Caudate nucleus (tissue), 63 donors: ENCODE measurements at places on chromosomes 12 and 14.

GRCh38 chr12:41467591-41468325 is 279.6 kb downstream of the PDZRN4 start:
- DNase-seq: no peak

DNA sequence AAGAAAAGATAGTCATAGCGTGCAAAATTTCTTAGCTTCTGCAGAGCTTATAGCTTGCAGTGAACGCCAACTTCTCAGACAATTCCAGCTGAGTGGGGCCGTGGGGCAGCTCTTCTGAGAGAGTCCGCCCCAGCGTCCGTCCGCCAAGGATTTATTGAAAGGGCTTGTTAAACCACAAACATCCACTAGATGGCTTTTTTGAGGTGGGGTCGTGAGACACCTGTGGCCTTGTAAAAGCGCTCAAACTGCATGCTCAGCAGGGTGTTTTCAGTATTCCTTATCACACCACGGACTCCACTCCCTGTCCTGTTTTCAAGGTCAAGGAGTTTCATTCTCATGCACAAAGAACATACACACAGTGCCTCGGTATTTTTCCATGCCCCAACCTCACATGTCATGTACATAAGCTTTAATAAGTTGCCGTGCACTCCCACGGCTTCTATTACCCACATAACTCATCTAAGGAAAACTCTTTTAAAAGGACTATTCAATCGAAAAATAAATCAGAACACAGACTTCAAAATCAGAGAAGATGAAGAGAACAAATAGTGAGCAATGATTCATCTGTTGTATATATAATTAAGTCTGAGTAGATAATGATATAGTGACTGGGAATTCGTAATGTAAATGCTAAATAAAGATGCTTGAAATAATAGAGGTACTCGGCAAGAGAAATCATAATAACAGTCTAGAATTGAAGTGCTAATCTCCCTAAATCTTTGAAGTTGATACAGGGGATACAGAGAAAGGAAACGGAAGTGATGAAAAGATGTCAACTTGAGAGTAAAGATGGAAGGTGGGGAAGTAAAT is 46.7 kb downstream of the WBP11 start:
- DNase-seq: no peak

DNA sequence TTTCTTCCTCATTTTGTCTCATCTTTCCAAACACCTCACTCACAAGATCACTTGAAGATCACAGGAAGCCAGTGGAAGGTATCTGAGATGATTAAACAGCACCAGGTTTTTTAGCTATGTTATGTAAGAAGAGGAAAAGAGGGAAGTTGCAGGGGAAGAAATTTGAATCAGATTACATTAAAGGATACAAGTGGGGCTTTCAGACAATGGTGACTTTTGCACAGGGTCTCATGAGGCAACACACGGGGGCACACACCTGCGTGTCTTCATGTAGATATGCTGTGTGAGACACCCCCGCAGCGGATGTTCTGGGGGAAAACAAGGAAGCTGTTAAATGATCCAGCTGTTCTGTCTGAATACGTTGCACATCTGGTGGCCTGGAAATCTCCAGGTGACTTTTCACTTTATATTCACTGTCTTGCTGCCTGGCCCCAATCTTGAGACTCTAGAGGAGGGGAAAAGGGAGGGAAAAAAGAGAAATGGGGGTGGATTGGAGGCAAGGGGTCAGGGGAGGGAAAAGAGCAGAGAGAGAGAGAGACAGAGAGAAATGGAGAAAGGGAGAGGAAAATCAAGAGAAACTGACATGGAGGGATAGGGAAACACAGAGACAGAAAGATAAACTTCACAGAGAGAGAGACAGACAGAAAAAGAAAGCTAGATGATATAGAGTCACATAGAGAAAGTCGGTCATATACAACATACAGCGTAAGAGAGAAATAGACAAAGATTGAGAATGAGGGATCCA is 36.3 kb upstream of the PPP1CC start:
- DNase-seq: no peak

DNA sequence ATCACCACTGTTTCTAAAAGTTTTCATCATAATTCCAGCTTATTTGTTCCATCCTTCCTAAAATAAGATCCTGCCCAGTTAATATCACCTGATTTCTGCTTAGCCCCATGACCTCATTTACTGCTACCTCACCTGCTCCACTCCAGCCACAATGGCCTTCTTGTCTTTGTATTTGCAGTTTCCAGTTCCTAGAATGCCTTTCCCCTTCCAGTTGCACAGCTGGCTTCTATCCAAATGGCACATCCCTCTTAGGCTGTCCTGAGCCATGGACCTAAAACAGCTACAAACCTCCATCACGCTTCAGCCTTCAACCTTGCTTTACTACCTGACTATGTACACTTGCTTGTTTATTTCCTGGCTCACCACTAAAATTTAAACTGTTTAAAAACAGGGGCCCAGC is 6.5 kb upstream of the LGMN start:
- DNase-seq: no peak

- no peak for DNase-seq
Measured at GRCh38 chr12:70484464-70484863, 118.4 kb downstream of the KCNMB4 start.

DNA sequence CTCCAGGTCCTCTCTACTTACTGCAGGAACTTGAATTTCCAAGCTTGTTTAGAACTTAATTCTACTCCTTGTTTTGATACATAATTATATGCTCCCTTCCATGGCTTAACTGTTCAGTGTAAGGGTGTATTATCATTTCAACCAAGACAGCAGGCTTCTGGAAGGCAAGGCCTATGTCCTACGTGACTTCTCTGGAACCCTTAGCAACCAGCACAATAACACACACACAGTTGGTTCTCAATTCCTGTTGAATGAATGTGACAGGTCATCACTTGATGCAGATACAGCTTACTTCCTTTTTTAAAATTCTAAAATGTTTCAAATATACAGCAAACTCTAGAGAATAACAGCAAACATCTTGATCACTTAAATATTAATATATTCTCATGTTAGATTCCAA is 77.7 kb upstream of the COCH start:
- no peak for DNase-seq

GRCh38 chr12:69476276-69477017 is 6.3 kb downstream of the FRS2 start:
- no peak for DNase-seq
